ENCODE measurements at places on chromosomes 6 and 20.

DNA sequence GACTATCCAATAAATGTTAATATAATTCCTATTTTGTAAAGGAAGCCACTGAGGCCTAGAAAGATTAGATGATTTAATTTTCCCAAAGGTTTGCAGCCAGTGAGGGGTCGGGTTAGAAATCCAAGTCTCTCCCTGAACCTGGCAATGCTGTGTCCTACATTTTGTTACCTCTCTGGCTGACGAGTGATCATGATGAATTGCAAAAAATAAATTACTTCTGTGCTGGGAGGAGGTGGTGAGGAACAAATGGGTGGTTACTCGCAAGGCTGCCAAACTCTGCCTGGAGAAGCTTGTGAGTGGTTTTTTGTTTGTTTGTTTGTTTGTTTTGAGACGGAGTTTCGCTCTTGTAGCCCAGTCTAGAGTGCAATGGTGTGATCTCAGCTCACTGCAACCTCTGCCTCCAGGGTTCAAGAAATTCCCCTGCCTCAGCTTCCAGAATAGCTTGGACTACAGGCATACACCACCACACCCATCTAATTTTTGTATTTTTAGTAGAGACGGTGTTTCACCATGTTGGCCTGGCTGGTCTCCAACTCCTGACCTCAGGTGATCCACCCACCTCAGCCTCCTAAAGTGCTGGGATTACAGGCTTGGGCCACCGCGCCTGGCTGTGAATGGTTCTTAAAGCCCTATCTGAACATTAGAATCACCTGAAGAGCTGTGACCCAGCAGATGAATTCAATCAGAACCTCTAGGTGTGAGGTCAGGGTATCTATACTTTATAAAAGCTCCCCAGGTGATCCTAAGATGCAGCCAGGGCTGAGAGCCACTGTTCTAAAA, 20.2 kb upstream of the TBC1D7 start:
- DNase-seq, result no peak

- no peak for DNase-seq
Measured at GRCh38 chr20:2708073-2708415, 15.5 kb downstream of the EBF4 start.

GRCh38 chr6:156080371-156080770, 624.7 kb upstream of the NOX3 start:
- DNase-seq, result no peak

- peak; percentile 90 for DNase-seq
Measured at GRCh38 chr6:21846541-21847451, 253.2 kb downstream of the SOX4 start.

DNA sequence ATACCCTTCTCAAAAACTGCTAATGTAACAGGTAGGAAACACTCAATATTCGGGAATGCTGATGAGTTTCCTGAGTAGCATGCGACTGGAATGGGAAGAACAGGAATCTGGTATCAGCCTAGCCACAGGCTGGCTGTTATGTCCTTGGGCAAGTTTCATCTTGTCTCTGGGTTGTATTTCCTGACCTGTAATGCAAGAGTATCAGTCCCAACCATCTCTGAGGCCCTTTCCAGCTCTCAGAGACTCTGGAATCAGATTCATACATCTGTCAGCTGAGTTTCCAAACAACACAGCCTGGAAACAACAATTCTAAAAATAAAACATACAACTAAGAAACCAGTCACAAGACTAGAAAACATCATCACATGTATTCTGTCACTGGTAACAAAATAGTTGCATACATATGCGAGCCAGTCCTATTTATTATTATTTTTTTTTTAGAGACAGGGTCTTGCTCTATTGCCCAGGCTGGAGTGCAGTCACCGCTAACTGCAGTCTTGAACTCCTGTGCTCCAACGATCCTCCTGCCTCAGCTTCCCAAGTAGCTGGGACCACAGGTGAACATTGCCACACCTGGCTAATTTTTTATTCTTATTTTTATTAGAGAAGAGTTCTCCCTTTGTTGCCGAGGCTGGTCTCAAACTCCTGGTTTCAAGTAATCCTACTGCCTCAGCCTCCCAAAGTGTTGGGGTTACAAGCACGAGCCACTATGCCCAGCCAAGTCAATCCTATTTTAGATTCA, 16.7 kb upstream of the TFAP2A start:
- no peak for DNase-seq

DNA sequence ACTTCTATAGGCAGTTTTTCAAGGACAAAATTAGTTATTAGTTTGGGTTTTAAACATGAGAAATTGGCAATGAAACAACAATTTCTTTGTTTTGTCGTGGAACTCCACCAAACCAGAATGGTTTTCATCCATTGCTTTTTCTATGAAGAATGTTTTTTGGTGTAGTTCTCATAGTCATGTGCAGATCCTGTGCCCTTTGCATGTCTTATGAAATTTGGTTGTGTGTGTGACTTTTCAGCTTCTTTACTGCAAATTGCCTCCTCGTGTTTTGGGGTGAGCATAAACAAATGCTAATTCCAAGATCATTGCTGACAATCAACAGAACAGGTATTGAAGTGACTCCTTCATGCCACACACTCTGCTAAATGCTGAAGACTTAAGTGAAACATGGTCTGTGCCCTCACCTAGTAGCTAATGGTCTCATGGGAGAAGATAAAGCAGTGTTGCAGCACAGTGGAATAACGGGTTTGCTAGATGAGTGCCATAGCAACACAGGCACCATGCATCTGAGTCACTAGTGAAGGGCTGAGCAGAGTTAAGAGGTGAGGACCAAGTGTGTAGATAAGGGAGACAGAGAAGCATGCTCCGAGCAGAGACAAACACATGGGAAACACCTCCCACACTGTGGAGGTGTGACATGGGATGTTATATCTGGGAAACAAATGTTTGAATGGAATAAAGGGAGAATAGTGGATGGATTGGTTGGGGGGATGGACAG, 120.0 kb downstream of the SLC16A10 start:
- no peak for DNase-seq

DNA sequence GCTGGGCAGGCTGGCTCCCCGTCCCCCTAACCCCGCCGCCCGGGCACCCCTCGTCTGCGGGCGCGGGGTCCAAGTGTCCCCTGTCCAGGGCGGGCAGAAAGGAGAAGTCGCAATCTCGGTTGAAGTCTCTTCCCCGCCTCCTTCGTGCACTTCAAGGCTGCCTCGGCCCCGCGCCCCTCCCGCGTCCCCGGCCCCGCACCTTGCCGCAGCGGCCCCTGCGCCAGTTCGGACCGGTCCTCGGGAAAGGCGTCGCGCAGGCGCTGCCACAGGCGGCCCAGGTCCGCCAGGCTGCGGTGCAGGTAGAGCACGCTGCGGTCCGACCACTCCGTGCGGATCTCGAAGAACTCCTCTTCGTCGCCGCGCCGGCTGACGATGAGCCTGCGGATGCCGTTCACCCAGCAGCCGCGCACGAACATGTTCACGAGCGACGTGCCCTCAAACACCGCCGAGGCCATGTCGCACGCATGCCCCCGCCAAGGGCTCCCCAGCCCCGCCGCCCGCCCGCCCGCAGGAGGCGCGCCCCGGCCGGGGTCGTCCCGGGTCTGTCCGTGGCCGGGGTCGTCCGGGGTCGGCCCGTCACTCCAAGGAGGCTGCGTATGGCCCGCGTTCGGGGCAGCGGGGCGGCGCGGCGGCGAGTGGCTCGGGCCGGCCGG, at the start of gene PXDC1:
Gene PXDC1, minus strand, starts transcription at position 637 of the 653 bp plus-strand sequence. Its CDS starts 182 bp downstream, at position 455.
- DNase-seq, result no peak

- DNase-seq, result no peak
Measured at GRCh38 chr6:107827541-107827940, 3.4 kb upstream of the SCML4 start.

DNA sequence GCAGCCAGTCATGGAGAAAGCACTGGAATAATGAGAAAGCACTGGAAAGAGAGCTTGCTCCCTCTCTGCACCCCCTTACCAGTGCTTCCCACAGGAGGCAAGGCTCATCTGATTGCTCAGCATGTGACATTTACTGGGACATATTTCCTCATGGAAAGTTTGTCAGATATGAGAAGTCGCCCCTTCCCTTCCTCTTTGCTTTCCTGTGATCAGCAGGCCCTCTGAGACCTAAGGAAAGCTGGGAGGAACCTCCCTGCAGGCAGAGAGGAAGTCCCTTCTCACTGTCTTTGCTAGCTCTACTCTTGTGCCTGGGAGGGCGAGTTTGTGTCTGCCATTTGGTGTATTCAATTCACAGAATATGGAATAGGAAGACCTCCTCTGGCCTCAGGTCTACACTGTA, 283.8 kb downstream of the ALDH8A1 start:
- DNase-seq, result no peak

GRCh38 chr6:140784573-140784972, 1348.2 kb upstream of the GJE1 start:
- DNase-seq, result no peak

DNA sequence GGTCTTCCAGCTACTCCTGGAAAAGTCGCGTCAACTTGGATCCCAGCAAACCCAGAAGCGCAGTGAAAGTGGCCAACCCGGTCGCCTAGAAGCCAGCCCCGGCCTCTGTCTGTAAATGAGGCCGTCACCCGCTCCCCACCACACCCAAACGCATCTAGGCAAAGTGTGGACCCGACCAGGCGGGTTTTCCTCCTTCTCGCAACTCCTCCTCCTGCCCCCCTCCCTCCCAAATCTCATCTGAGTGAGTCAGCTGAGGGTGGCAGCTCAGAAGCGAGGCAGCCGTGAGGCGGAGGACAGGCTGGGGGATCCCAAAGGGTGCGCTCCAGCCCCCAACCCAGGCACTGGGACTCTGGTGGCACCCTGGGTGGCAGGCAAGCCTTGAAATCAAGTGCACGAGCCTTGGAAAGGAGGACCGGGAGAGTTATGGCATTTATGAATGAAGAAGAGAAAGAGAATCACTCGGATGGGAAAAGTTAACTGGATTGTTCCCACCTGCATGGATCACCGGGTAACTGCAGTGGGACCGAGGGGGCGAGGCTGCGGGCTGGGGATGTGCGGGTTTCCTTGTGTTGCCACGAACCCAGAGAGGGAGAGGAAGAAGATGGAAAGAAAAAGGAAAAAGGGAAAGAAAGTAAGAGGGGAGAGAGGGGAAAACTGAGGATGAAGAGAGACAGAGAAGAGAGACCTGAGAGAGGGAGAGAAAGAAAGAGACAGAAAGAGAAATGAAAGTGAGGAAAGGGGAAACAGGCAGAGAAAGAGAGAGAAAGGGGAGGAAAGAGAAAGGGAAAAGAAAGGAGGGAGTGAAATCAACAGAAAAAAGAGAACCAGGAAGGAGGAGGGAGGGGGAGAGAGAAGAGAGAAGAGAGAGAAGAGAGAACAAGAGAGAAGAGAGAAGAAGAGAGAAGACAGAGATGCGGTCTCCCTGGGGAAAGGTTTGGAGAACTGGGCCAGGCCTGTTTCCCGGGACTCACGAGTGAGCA, at the start of gene APCDD1L:
Gene APCDD1L, minus strand, starts transcription at position 167 of the 980 bp plus-strand sequence. CDS start 692 bp downstream, outside the sequence.
- peak; percentile 15 for DNase-seq

- no peak for DNase-seq
Measured at GRCh38 chr6:34108176-34108575, 37.7 kb downstream of the GRM4 start.

- no peak for DNase-seq
Measured at GRCh38 chr6:113488061-113488460, 369.1 kb upstream of the MARCKS start.

GRCh38 chr20:50515471-50516106, 5.4 kb downstream of the PTPN1 start:
- no peak for DNase-seq

- no peak for DNase-seq
Measured at GRCh38 chr20:48624315-48625020, 203.3 kb downstream of the PREX1 start.

DNA sequence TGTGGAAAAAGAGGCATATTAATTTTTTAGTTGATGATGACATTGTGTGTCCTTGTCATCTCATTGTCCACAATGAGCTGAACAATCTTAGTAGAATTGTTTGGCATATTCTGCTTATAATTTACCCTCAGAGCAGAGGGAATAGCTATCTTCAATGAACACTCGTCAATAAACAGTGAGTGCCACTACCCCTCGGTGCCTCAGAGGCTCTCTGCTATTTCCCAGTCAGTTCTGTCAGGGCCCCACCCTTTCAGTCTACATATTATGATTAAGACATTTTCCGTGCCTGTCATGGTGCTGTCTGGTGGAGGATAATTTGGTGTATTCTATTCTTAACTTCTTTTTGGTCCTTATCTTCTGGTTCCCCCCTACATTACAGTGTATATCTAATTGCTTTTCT, 31.2 kb downstream of the NUS1 start:
- no peak for DNase-seq

DNA sequence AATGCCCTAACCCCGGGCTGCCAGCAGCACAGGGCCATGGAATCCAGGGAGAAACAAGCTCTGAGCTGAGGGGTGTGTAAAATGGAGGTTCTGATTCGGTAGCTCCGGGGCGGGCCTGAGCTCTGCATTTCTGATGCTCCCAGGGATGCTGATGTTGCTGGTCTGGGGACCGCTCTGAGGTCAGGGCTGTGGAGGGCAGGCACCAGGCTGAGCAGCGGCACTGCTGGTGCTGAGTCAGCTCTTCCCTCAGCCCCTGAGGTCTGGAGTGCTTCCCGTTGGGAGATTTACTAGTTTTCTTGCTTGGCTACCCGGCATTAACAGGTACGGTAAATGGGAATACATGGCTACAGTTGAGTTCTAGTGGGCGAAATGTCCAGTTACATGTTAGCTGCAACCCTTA, 18.6 kb upstream of the CST3 start:
- DNase-seq, result no peak

DNA sequence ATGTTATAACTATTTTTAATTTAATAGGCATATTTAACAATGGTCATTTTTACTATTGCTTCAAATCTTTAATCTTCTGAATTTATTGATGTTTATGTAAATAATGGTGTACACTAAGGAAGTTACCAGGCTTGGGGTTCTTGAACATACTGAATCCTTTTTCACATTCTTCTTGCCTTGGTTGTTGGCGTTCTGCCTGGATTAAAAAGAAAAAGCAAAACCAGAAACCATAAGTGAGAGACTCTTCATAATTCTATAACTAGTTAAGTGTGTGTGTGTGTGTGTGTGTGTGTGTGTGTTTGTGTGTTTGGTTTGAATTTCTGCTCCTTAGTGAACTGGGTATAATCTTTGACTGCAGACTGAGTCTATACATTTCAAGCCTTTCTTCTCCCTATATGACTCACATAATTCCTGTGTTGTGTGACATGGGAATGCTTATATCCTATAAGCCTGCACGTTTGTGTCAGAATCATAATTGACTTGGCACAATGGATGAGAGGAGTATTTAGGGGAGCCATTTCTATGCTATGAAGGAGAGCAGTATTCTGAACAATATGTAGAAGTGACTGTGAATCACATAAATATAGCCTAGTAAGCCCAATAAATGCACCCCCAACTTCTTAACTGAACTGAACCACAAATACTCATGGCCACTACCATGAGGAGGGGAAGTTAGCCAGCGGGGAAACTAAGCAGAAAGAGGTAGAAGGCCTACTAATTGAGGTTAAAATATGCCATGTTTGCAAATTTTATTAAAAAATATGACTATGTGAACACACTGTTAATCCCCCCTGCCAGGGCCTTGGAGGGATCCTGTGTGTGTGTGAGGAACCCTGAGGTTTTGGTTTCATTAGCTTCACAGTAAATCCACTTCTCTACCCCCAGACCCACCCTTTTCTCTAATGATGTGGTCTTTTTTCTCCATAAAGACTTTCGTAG, 425.5 kb downstream of the BCKDHB start:
- no peak for DNase-seq

Measured in renal pelvis (tissue), 12 donors.